Activated CD4-positive, alpha-beta T cell treated with anti-CD3 and anti-CD28 coated beads, Interleukin-2, amount 50 U/mL, for 4 hours (primary cell): ENCODE measurements at places on chromosomes 3 and 15.

DNA sequence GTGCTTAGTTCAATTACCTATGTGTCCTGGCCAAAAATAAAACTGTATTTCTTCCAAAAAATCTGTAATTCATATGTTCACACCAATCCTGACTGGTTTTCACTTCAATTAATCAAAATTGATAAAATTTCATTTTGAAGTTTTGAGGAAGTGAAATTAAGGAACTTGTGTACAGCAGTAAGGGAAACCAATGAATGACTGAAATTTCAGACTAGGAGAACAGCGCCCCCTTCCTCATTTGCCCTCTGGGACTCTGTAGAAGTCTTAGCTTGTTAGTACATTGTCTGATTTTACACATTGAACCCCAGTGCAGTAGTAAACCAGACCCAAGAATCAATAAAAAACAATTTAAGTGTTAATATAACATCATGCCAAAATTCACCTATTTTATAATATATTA is 495.3 kb upstream of the AGTR1 start:
- DNase-seq: no peak

- no peak for DNase-seq
Observed at GRCh38 chr3:12830785-12831156, 10.6 kb downstream of the RPL32 start.

DNA sequence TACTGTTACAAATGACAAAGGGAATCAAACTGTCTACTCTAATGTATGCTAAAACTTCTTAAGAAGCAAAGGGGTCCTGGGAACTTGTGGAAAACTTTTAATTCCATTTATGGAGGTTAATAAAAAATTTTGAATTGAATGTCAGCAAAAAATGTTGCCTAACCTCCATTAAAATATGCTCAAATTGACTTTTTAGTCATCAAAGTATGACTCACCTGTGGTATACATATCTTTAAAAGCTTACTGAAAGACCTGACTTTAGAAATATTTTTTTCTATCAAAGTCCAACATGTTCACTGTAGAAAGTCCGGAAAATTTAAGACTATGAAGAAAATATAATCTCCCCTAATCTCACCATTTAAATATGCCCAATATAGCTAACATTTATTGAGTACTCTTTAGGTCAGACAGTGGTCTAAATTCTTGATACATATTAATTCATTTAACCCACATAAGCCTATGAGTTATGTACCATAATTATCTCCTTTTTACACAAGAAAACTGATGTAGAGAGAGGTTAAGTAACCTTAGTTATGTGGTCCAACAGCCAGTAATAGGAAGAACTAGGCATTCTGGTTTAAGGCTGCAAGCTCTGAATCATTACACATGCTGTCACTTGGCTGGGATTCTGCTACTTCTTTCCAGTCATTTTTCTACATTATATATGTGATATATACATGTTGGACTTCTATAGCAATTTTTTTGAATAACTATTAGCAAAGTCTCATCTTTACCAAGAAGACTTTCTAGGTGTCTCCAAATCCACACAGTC is 83.6 kb downstream of the PDZRN3 start:
- no peak for DNase-seq

GRCh38 chr3:14804835-14805780 is 13.7 kb upstream of the FGD5 start:
- DNase-seq: no peak

DNA sequence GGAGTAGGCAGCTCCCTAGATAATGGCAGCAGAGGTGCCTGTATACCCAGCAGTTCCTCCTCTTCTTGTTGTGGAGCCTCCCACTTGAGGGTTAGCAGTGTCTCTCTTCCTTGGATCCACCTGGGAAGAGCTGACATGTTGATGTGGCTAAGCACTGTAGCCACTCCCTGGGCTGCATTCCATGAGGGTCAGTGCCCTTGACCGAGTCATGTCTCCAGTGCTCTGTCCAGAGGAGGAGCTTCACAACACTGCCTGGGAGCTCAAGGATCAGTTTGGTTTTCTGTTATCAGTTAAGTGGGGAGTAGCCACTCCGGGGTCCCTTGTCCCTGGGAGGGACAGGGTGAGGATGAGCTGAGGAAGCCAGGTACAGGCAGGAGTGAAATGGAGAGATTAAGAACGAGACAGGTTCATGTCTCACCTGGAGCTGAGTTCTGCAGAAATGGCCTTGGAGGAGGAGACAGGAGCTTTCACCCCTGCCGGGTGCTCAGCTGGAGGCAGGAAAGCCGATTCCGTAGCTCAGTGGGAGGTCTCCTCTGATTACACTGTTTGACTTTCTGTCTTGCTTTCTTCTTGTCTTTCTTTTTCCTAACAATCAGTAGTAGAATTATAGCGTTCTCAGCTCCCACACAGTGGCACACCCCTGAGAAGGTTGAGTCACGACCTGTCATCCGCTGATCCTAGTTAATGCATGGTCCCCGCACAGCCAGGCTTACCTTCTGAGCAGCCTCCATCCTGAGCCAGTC is 57.9 kb upstream of the SEC22A start:
- no peak for DNase-seq

GRCh38 chr3:156558389-156558788 is 3.5 kb upstream of the SSR3 start:
- DNase-seq: no peak

DNA sequence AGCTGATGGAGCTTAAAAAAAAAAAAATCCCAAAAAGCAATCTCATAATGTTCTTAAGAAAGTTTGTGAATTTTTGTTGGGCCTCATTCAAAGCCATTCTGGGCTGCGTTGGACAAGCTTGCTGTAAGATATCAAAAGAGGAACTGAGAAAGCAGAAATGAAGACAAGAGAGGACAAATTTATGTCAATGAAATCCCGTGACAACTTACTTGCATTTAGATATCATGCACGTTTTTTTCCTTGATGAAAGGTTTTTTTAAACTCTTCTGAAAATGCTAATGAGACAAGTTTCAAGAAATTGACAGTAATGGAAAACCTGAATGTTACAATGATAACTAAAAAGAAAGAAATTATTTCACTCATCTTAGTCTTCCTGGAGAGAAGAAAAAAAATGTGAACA is 662.9 kb downstream of the SQOR start:
- no peak for DNase-seq

DNA sequence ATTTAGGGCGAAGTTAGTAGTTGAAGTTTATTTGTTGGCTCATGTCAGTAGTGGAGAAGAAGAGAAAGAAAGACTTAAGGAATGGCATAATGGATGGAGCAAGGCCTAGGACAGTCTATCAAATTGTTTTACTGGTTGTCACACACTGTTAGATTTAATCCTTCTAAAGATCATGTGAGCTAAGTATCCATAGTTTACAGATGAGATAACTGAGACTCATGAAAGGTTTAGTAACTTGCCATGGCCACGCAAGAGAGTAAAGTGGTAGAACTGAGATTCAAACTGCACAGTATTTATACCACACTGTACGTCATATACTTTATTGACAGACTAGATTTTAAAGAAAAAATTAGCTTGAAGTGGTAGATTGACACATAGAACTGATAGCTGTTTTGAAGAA is 11.4 kb downstream of the SPRED1 start:
- no peak for DNase-seq

GRCh38 chr3:44235604-44236484 is 5.8 kb upstream of the TOPAZ1 start:
- peak; percentile 50 for DNase-seq

DNA sequence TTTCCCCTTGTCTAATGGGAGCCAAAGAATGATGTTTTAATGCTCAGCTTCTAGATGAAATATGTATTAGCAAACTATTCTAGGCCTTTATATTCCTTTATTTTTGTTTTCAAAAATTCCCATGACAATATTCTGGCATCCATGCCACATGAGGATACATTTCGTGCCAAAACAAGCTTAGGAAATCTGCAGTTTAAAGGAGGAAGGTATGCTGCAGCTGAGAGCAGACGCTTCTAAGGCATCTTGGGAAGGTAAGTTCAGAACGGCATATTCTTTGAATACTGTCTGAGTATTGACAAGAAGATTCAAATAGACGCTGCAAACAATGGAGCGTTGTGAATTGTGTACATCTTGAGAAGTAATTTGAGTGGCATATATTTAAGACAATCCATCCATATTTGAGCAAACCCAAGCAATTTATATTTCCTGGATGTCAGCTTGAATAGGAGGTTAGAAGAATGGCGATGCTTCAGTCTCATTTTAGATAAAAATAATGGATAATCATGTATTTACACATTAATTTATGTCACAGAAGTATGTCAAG is 158.6 kb downstream of the RAP2B start:
- DNase-seq: no peak
